Putamen (tissue), 1 donor: ENCODE measurements at places on chromosomes 11 and 22.

- no peak for DNase-seq
Observed at GRCh38 chr22:33580310-33580709, 340.0 kb downstream of the LARGE1 start.

GRCh38 chr11:87849216-87849615, 326.0 kb downstream of the RAB38 start:
- no peak for DNase-seq

DNA sequence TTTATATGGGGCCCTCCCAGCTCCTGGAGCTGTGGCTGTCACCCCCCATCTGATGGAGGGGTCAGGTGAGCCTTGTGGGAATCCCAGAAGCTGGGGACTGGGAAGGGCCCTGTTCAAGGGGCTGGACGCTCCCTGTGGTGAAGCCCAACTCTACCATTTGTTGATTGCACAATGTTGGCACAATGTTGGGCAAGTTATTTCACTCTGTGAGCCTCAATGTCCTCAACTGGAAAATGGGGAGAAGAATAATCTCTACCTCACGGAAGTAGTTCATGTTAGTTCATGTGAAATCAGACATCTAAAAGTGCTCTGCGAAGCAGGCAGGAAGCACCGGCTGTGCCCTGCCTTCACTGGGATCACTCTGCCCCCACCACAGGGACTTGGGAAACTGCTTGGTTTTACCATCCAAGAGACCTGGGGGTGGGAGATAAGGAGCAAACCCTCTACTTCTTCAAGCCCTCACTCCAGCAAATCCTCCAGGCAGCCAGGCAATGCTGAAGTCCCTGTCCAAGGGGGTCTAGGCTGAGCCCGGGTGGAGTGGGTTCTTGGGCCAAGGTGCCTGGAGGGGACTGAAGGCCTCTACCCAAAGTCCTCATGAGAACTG, 715 bp upstream of the PRR5 start:
- DNase-seq = no peak

DNA sequence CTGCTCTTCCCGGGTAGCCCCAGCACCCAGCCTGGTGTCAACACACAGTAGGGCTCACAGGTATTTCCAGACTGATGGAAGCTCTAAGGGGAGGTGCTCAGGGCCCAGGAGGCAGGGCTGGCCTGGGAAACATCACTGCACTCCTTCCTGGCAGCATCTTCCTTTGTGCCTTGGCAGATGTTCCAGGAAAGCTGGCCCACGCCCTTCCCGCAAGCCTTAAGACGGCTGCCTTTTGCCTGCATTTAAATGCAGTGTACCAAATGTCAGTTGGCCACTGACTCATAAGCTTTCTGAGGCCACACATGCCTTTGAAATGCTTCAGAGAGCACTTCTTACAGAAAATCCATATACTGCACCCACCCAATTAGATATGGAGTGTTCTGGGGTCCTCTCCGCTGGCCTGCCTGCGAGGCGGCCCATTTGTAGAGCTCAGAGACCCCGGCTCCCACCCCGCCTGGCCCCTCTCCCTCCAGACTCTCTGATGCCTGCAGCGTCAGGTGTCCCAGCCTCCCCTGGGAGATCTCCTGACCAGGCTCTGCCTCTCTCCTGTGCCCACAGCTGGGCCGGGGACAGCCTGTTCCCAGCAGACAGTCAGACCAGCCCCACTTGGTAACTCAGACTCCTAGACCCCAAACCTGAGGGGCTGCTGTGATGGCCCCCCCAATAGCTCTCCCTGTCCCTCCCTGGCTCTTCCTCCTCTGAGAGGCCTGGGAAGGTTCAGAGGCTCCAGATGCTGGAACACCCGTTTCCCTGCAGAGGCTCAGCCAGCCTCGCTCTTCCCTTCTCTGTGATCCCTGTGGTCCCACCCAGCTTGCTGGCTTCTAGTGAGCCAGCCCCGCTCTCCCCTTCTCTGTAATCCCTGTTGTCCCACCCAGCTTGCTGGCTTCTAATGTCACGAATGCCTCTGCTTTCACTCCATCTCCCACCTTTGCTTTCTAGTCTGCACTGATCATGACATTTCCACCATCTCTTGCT, 47.6 kb upstream of the THY1 start:
- no peak for DNase-seq

DNA sequence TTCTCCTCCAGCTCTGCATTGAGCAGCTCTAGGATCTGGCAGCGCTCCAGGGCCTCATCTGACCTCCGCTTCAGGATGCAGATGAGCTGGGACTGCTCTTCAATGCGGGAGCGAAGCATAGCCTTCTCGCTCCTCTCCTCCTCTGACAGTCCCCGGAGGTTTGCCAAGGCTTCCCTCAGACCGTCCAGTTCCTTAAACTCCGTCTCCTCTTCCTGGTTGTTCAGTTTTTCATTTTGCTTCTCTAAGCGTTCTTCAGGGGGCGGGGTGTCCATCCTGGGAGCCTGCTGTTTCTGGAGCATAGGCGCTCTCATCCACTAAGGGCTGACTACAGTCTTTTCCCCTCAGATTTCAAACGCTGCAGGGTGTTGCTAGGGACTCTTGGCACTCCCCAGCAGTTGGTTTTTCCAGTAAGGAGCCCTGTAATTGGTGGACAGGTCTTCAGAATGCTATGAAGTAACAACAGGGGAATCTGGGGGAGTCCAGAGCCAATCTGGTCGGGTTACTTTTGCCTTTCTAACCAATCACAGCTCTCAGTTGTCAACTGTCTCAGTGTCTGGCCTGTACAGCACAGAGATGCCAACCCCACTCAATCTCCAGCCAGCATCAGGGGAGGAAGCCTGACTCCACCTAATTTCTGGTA, at the start of gene CCDC89:
Gene CCDC89 (minus strand): TSS at position 376 of the 640 bp plus-strand sequence. CDS start 65 bp downstream, at position 311.
- peak; percentile 87 for DNase-seq

GRCh38 chr11:23687991-23688390, 808.9 kb upstream of the LUZP2 start:
- DNase-seq = no peak
